ENCODE measurements at places on chromosomes 5 and 9. TPM values are rescaled to one million over a fixed set of nuclear protein-coding genes. Genes with fewer than 3 reads are reported as not detected.

- DNase-seq: no peak
These were observed 104.8 kb downstream of the PDE6A start for GRCh38 chr5:149839761-149840160.

DNA sequence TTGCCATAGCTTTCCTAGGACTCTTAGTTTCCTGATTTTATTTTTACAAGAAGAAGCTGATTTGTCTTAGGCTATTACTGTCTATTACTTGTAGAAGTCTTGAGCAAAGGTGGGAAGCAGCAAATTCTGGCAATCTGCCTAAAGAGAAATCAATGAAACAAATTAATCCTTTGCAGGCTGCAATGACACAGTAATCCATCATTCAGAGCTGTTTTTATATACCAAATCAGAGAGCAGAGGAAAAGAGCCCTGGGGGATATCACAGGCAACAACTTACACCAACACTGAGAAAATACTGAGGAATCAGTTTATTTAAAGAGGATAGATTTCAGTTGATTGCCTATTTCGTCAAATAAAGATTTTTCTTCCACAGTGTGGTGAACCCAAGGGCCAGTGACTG, 13.6 kb downstream of the NR2F1-AS1 start:
- no peak for DNase-seq

GRCh38 chr9:5971740-5972139, 43.7 kb downstream of the RANBP6 start:
- DNase-seq: no peak

DNA sequence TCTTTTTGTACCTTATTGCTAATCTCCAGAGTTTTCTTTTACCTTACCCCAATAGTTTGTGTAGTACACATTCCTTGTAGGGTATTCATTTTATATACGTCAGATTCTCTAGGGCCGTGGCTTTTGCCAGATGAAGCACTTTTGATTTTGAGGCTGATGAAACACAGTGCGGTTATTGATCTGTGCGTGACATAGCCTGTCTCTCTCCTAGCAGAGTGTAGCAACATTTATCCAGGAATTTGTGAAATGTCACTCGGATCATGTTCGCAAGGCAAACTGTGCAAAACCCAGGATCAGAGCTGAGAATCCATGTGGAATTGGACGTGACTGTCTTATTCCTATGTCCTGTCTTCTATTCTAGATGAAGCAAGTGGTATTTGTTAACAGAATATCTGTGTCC, 142.0 kb upstream of the SH3GL2 start:
- DNase-seq: no peak

GRCh38 chr5:15255576-15255975, 244.4 kb upstream of the FBXL7 start:
- no peak for DNase-seq

- no peak for DNase-seq
These were observed 529 bp downstream of the UBAC1 start for GRCh38 chr9:135960411-135961276.

GRCh38 chr5:97751540-97751939, 568.5 kb upstream of the RIOK2 start:
- DNase-seq: no peak

Gene NIM1K
- total RNA-seq: 2.3 TPM

Gene TLX3
- not detected for total RNA-seq
